Skin of body (tissue), 3 donors: ENCODE measurements at places on chromosomes 7 and 10. TPM values are rescaled to one million over a fixed set of nuclear protein-coding genes. Genes with fewer than 3 reads are reported as not detected.
A peak's percentile ranks its signal among the peaks of the same experiment; 100 is the strongest.

DNA sequence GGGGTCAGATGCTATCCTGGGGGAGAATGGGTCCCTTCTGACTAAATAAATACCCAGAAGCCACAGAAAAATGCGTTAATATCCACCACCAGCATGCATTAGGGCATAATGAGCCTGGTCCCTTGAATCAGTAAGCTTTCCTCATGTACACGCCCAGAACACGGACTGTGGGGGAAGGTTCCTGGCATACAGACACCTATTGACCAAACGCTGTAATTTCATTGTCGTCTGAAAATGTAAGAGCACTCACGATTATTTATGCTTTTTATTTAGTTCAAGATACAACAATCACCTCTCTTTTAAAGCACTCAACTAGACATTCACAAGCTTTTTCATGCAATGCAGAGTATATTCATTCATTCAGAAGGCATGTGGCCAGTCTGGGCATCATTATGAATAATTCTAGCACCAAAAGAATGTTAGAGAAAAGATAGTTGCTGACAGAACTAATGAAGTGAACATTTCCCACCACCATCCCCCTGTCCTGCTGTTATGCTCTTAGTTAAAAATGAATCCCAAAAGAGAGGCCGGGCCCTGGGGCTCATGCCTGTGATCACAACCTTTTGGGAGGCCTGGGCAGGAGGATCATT lies 101.0 kb downstream of the SVIL start:
- no peak for DNase-seq

GRCh38 chr7:70098905-70099672 lies 500.8 kb downstream of the AUTS2 start:
- no peak for DNase-seq

Gene ARHGAP19
- total RNA-seq, result 16.0 TPM

DNA sequence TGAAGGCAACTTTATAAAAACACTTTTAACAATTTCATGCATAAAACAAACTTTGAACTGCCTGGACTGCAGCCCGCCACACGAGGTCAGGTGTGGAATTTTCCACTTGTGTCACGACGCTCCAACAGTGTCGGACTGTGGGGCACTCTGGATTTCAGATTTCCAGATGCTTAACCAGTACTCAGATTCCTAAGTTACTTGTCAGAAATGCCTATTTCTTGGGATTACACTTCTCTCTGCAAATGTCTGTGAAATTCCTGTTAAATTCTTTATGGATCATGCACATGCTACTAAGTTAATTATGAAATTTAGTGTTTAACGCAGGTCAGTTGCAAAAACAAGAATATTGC lies 473 bp upstream of the GPER1 start:
- no peak for DNase-seq

DNA sequence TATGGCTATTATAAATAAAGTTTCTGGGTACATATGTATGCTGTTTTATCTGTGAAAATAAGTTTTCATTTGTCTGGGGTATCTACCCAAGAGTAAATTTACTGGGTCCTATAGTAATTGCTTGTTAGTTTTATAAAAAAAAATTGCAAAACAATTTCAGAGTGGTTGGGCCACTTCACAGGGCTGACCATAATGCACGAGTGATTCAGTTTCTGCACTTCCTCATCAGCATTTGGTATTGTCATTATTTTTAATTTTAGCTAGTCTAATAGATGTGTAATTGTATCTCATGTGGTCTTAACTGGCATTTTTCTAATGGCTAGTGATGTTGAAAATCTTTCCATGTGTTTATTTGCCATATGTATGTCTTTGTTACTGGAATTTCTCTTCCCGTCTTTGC lies 452.4 kb upstream of the AKR1E2 start:
- DNase-seq, result no peak

Gene A1CF
- total RNA-seq, result not detected

Gene SLC26A3
- total RNA-seq, result not detected

Gene C7orf57
- total RNA-seq, result 0.10 TPM

- DNase-seq, result no peak
Measured at GRCh38 chr10:103769176-103769575, 86.2 kb downstream of the SH3PXD2A start.

DNA sequence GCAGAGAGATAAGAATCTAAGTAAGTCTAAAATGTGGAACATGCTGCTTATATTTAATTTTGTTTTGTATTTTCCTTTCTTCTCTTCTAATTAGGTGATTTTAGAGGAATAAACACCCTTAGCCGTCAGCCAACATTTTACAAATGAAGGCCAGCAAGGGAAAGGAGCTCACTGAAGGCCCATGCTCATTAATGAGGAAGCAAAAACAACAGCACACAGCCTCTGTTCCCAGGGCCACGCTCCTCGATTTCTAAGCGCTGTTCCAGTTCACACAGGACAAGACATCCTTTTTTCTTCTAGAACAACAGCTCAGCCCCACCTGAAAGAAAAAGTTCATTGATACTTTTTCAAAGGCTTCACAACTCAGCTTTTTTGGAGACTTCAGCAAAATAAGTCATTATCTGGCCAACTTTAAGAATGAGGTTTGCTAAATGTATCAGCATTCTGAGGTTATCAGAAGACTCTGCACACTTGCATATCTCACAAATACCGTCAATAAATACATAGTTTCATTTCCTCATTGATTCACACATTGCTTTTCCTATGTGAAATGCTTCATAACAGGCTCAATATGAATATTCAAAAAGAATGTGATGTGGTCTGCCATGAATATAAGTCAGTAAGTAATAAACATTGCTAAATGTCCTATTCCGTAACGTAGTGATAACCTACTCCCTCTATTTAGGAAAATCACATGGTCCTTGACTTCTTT lies 34.8 kb upstream of the SFMBT2 start:
- DNase-seq, result no peak

- no peak for DNase-seq
Measured at GRCh38 chr7:150838965-150839650, 13.2 kb upstream of the AOC1 start.

DNA sequence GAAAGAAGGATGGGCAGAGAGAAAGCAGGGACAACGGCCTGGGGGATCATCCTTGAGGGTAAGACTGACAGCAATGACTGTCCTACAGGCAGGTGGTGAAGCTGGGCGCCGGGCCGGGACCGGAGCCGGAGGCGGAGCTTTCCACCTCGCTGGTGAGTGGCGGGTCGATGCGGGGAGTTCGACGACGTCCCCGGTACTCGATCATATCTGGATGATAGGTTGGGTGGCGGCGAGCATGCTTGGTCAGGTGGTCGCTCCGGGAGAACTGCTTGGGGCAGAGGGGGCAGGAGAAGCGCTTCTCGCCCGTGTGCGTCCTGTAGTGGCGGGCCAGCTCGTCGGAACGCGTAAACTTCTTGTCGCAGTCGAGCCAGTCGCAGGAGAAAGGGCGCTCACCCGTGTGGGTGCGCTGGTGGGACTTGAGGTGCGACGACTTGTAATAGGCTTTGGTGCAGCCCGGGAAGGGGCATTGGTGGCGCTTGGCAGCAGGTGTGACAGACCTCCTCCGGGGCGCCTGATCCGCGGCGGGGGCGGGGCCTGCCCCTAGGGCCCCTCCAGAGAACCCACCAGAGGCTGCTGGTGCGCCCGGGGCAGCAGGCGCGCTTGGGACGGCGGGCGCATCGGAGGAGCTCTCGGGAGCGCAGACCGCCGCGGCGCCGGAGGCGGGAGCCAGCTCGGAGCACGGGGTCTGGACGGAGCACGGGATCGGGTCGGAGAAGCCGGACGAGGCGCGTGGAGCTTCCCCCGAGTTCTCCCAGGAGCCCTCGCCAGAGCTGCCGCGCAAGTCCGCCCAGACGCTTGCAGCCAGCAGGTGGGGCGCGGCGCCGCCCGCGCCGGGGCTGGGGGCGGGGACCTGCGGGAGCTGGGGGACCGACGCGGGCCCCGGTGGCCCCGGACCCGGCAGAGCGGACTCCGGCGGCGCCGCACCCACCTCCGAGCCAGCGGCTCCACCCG lies 752 bp downstream of the KLF14 start:
- DNase-seq, result no peak

DNA sequence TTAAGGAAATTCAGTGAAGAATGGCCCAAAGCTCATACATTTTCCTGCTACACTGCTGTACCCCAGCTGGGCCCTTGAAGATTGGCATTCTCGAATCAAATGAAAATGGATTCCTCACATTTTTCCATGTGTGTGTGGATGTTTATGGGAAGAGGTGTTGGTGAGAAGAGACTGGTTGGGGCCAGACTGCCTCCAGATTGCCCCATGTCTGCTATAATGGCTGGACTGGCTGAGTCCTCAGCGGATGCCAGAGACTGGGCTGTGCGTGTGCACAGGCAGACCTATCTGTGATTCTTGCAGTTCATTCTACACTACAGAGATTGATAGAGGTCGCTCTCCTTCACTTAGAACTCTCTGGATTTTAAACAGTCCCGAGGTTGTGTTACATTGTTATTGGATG lies 183.6 kb upstream of the GDF10 start:
- no peak for DNase-seq

Gene FKBP9
- 194 TPM for total RNA-seq

Gene ARMC3
- not detected for total RNA-seq

Gene PRTFDC1
- total RNA-seq, result 11.7 TPM

- DNase-seq, result no peak
Measured at GRCh38 chr7:33964417-33965182, 59.3 kb downstream of the BMPER start.

DNA sequence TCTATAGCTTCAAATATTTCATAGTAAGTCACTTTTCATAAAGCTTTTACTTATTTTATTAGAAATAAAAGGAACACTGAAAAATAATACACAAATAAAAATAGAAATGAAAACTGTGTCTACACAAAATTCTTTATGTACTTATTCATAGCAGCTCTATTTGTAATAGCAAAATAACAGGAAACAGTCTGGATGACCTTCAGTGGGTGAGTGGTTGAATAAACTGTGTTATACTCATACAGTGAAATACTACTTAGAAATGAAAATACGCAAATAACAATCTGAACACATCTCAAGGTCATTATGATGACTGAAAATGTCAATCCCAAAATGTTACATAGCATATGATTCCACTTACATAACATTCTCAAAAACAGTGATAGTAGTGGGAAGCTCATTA lies 138.7 kb upstream of the PCLO start:
- no peak for DNase-seq

DNA sequence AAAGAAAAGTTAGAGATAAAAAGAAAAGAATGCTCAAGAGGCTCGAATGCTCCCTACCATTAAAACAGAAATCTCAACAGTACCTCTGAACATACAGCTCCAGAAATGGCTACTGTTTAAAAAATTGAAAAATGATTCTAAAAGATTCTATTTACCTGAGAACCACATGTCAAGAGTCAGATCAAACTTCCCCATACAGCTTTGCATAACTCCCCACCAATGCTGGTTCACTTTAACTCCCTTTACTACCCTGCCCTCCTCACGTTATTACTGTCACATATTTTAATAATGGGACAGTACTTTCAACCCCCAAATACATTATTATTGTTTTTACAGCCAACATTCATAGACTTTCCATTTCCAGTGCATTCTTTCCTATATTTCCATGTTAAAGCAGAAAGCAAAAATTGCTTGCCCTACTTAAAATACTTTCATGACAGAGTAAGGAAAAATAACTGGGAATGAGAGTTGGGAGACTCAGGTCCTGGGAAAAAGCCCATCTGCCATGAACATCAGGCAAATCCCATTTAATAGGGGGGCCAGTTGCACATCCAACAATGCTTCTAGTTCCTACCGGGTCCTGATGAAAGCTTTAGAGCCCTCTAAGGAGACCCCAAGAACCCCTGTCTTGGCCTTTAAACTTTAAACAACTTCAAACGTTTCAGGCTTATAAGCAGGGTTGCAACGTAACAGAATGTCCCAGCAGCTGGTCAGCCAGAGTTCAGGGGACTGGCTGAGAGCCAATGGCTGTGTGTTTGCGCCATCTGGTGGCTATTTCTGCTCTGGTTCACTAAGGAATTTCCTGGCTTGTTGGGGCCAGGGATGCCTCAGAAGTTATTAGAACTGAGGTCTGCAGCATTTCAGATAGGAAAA lies 247.4 kb downstream of the ELMO1 start:
- DNase-seq, result peak; percentile 85

- DNase-seq, result no peak
Measured at GRCh38 chr10:113743594-113743993, 7.9 kb upstream of the PLEKHS1 start.

Gene IL6
- total RNA-seq, result 0.30 TPM

GRCh38 chr10:112361951-112362751 lies 11.8 kb upstream of the ACSL5 start:
- no peak for DNase-seq

GRCh38 chr10:96700374-96701099 lies 19.8 kb downstream of the PIK3AP1 start:
- DNase-seq, result no peak

DNA sequence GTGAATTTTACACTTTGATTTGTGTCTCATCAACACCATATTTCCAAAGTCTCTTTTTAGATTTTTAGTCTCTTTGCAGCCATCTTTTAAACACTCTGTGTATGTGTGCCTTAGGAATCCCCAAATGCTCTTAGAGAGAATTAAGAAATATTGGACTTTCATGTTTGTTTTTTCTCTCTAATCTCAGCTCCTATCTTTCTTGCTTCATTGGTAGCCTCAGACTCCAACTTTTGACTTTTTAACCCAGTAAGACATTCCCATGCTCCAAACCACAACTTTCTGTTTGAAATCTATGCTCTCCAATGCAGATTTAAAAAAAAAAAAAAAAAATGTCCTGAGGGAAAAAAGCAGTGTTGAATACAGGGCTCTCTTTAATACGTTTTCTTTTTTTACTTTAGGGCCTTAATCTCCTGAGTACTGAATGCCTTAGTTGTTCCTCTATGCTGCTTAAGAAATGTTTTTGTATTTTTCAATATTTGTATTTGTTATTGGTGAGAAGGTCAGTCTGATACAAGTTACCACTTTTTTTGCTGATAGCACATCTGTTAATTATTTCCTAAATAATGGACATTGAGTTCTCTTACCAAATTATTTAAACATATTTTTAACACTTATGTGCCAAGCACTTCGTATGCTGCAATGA lies 489.9 kb downstream of the NXPH1 start:
- no peak for DNase-seq

- no peak for DNase-seq
Measured at GRCh38 chr10:132563485-132564248, 26.1 kb downstream of the INPP5A start.

Gene UBE2H
- 80.6 TPM for total RNA-seq

DNA sequence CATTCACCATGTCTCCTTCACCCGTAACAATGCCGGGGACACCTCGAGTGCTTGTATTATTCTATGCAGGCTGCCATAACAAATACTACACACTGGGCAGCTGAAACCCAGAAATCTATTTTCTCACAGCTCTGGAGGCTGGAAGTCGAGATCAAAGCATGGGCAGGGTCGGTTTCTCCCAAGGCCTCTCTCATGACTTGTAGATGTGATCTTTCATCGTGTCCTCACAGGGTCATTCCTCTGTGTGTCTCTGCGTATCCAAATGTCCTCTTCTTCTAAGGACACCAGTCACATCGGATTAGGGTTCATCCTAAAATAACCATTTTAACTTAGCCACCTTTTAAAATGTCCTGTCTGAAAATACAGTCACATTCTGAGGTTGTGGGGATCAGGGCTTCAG lies 303.5 kb downstream of the KLF6 start:
- DNase-seq, result no peak

Gene SLC16A9
- 6.5 TPM for total RNA-seq

- no peak for DNase-seq
Measured at GRCh38 chr7:4406288-4407058, 275.6 kb upstream of the FOXK1 start.

Gene ZDHHC6
- 23.9 TPM for total RNA-seq

GRCh38 chr10:93255546-93255945 lies 181.9 kb downstream of the CYP26A1 start:
- no peak for DNase-seq

Gene SPDYE2B
- total RNA-seq, result not detected
